Activated CD4-positive, alpha-beta T cell treated with anti-CD3 and anti-CD28 coated beads, Interleukin-2, amount 50 U/mL, for 4 hours (primary cell): ENCODE measurements at places on chromosomes 2 and 18.

GRCh38 chr2:144211065-144211464 is 308.9 kb downstream of the ZEB2 start:
- no peak for DNase-seq

DNA sequence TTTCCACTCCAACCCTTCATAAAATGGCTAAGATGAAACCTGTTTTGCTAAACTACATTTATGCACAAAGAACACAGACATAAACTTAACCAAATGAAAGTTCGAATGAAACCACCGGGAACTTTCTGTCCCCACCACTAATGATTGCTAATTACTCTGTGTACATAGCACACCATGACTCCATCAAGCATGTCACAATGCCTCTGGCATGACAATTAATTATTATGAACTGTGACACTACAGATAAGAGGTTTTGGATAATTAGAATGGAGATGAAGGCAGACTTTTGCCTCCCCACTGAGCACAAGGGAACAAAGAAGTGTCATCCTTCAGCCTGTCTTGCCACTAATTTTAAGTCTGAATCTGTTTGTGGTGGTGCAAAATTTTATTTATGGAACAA is 1.5 kb downstream of the DAPL1 start:
- no peak for DNase-seq

DNA sequence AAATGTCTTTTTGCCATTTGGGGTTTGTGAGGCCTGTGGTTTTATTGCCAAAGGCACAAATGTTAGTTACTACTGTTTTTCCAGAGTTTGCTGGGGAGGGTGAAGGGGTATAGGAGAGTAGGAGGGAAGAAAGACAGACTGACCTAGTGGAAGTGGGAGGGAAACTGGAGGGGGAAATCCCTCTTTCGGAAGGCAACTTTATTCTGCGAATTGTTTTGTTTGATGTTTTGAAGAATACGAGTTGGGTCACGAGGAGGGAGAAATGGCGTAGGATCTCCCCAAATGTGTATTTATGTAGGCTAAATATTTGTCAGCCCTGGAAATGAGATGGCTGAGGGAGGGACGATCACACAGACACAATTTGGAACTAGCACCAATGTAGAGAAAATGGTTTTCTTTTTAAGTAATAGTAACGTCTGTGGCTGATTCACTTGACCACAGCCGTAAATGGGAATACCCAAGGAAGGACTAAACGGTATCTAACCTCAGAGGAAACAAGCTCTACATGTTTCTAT is 172.3 kb downstream of the ICOS start:
- no peak for DNase-seq

DNA sequence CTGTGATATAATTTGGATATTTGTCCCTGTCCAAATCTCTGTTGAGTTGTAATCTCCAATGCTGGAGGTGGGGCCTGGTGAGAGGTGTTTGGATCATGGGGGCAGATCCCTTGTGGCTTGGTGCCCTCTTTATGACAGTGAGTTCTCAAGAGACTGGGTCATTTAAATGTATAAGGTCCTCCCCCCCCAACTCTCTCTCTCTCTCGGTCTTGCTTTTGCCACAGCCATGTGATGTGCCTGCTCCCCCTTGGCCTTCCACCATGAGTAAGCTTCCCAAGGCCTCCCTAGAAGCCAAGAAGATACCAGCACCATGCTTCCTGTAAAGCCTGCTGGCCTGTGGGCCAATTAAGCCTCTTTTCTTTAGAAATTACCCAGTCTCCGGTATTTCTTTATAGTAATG is 58.6 kb downstream of the FN1 start:
- no peak for DNase-seq

DNA sequence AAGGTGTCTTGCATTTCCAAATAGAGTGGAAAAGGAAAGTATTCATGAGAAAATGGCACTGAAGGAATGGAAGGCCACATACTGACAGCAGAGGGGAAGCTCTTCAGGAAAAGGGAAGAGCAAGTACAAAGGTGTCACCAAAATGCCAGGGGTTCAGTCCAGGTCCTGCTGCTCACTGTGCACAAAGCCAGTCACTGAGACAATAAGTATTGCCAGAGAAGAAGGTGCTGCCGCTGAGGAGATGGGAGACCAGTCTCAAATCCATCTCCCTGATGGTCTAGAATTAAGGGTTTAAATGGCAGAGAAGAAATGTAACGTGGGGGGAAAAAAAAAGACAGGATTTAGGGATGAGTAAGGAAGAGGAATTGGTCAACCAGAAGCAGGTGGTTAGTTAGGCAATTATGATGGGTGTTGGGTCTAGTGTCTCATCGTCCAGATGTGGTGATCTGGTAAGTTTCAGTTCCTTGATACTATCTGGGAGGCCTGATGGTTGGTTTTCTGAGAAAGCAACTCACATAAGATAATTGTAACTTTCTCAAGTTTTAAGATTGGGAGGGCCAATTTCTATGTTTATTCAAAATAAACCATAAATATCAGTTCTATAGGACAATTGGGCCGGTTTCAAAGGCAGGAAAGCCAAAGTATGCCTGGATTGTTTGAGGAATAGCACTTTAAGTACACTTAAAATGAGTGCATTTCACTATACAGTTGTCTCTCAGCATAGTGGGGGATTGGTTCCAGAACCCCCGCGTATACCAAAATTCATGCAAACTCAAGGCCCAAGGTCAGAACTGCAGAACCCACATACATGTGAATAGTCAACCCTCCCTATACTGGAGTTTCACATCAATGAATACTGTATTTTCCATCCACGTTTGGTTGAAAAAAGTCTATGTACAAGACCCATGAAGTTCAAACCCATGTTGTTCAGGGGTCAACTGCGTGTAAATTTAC is 109.1 kb upstream of the DNAJC10 start:
- no peak for DNase-seq

- DNase-seq = no peak
Observed at GRCh38 chr2:165621086-165621560, 151.6 kb downstream of the CSRNP3 start.

GRCh38 chr2:12347066-12347493 is 369.7 kb upstream of the TRIB2 start:
- no peak for DNase-seq

- DNase-seq = no peak
Observed at GRCh38 chr2:25481381-25482300, 139.9 kb upstream of the DNMT3A start.

GRCh38 chr2:192184349-192184748 is 10.4 kb downstream of the TMEFF2 start:
- no peak for DNase-seq

GRCh38 chr2:181396256-181397123 is 60.7 kb upstream of the ITGA4 start:
- DNase-seq = no peak

- no peak for DNase-seq
Observed at GRCh38 chr2:171485116-171485515, 37.2 kb upstream of the CYBRD1 start.

DNA sequence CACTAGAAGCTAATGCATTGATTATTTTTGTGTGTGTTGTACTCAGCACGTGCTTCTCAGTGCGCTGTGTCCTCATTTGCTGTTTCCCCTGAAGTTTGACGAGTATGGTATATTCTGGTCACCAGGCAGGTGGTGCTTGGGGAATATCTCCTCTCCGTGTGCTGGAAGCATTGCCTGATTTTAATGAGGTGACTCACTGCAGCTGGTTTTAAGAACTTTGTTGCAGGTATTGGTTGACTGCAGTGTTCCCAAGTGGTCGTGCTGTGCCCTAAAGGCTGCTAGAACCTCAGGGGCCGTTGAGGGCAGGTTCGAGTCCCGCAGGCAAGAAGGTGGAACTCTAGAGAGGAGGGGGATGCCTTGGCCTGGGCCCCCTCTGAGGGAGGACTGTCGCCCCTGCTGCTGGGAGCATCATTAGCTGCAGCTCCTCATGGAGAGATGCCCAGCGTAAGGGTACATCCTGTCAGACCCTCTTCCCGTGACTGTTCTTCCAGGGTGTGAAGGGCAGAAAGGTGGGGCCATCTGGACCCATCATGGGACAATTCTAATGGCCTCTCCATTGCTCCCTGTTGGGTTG is 82.6 kb downstream of the AGAP1 start:
- DNase-seq = no peak

DNA sequence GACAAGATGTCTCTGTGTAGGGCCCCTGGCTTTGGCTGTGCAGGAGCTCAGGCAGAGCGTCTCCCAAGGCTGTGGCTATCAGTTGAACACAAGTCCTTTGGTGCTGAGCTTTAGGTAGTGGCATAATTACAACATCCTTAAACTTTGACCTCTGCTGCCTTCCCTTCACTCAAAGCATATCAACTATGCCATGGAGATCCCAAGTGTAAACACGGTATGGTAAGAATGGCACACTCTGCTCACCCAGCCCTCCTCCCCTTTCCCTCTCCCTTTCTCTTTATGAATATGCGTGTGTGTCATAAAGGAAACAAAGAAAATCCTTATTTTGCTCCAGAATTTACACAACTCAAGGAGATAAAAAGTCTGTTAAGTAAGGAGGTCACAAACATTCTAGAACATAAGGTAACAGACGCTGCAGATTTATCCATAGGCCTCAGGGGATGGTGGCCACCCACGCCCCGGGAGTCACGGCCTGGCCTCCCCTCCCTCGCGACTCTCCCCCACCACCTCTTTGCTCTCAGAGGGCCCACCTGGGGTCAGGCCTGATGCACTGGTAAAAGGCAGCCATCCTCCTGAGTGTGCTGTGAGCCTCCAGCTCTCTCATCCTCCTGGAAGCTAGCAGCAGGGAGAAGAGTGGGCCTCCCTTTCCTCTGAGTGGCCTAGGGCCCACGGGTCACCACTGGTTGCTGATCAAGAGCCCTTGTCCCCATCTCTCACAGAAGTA is 67.3 kb downstream of the CRACDL start:
- no peak for DNase-seq

- no peak for DNase-seq
Observed at GRCh38 chr2:104923665-104924064, 69.8 kb downstream of the POU3F3 start.

DNA sequence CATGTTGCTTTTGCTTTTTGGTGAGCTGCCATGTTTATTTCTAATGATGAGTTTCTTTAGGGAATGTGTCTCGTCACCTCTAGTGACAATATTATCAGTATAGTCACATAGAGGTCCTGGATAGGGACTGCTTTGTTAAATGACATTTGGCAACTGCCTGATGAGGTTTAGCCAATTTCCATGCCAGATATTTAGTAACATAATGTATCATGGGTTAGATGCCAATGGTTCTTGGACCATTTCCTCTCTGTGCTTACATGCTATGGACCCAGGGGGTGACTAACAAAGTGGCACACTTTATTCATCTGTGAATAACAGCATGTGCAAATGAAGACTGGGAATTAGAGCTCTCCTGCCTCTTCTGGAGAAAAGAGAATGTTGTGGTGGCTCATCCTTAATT is 56.2 kb upstream of the RAB27B start:
- DNase-seq = no peak

- DNase-seq = no peak
Observed at GRCh38 chr18:55444536-55444935, 143.5 kb downstream of the TCF4 start.

DNA sequence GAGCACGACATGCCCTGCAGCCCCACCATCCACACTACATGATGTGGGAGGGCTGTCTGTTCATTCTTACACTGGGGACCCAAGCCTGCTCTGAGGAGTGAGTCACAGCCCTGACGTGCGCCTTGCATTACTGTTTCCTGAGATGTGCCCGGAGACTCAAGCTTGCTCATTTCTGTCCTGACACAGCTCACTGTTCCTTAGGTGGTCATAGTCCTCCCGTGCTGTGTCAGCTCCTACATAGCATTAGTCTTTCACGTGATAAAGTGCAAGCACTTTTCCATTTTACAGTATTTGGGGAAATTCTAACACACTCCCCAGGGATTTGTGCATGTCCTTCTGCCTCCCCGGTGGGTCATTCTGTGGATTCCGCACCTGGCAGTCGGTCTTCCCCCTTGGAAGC is 46.2 kb upstream of the TRIM43B start:
- DNase-seq = no peak

GRCh38 chr2:32622570-32623310 is 5.1 kb upstream of the TTC27 start:
- no peak for DNase-seq

- DNase-seq = no peak
Observed at GRCh38 chr2:121335294-121336290, 50.6 kb upstream of the TFCP2L1 start.

DNA sequence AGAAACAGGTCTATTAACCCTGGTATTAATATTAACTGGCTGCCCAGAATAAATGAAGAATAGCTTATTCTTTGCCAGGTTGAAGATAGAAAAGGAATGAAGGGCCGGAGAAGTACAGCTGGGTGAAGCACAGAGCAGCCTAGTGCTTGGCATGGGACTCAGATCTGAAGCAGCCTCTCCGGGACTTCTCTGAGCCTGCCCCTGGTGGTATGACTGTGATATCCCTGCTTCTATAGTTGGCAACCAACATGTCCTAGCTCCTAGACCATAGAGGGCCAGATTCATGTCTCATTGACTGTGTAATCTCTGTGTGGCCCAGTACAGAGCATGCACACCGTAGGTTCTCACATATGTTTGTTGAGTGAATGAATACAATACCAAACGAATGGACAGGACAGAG is 107.8 kb downstream of the MSH2 start:
- DNase-seq = no peak

DNA sequence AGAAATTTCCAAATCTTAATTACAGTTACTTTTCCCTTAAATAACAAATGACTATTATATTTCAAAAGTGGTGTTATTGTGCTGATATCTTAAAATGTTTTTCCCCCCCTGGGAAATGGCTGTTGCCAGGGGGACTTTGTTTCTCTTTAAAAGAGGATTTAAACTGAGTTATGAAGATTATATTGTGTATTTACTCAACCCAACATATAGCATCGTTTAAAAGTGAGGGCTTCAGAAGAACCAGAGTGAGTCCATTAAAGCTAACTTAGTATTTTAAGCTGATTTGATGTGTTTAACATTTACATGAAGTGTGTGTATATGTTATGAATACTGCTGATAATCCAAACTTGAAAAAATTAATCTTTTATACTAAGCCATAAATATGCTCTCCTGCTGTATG is 81.6 kb downstream of the COL5A2 start:
- DNase-seq = no peak

- no peak for DNase-seq
Observed at GRCh38 chr2:191845876-191846514, 893 bp downstream of the CAVIN2 start.

DNA sequence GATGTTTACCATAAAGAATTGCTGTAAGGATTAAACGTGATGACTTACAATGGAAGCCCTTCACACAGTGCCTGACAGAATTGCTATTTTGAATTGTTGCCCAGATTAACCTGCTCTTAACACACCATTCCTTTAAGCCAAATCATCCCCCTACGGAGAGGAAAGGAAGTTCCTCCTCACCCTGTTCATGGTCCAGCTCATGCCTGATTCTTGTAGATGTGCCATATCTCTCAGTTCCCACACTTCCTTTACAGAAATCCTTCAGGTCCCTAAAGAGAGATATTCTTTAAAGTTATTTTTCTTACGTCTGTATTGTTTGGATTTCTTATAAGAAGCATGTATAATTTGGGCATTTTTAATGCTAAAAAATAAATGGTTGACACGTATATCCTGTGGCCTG is 127.5 kb upstream of the DAPL1 start:
- no peak for DNase-seq

GRCh38 chr18:61666876-61667590 is 225.8 kb downstream of the RNF152 start:
- no peak for DNase-seq

- no peak for DNase-seq
Observed at GRCh38 chr18:5975111-5976002, 80.0 kb upstream of the TMEM200C start.
